ENCODE measurements at places on chromosomes 13 and 19. TPM values are rescaled to one million over a fixed set of nuclear protein-coding genes. Genes with fewer than 3 reads are reported as not detected.

DNA sequence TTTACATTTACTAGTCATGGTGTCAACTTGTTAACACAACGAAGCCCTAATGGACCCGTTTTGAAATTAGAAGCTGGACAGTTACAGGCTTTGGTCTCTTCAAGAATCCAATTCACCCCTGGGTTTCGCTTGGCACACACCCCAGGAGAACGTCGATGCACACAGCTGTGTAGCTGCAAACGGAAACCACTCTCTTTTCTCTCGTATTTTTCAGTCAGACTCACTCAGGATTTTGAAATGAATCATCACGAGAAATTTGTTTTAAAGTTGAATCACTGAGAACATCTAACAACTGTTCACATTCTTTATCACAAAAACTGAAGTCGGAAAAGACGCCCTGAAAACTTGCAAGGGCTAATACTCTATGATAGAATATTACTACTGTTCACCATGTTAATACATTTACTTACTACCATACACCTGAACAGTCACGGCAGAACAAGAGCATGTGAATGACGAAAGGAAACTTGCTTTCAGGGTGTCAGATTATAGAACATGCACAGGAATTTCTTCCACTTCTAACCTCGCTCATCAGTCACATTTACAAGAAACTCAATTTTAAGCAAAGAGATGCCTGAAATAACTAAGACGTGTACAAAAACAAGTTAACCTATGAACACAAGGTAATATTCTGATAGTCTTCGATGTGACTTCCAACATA is 4.7 kb downstream of the PNMA8A start:
- peaks cover 3% of the 10 kb centered on the region for H3K4me1 ChIP-seq
- H3K27me3 ChIP-seq = no peaks in the 10 kb centered on the region
- H3K36me3 ChIP-seq = peaks cover 7% of the 10 kb centered on the region
- DNase-seq = no peak

DNA sequence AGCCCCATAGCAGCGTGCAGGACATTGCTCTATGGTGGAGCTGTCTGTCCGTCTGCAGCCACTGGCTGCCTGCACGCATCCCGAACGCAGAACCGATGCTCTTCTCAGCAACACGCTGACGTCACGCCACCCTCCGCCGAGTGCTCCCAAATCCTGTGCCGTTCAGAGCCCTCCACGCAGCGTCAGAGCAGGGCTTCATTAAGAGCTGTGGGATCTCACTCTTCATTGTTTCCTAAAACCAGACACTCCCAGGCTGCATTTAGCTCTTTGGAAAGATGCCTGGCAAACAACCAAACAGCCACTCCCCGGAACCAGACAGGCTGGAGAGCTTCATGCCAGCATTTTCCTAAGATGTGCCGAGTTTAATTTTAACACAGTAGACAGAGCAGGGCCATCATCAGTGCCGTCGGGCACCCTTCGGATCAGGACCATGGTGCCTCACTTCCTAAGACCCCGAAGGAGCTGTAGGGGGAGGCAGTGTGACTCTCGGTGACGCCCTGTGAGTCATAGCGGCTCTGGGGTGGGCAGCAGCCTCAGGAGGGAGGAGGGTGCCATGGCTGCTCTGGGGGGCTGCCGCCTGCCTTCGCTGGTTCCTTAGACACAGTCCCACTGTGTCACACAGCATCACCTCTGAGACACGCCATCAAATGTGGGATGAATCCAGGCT is 131.5 kb upstream of the MCF2L start:
- DNase-seq = no peak
- peaks cover 2% of the 10 kb centered on the region for H3K36me3 ChIP-seq
- no peak overlapping the region for H3K27ac ChIP-seq
- H3K27me3 ChIP-seq = no peaks in the 10 kb centered on the region

GRCh38 chr13:83248751-83249150 is 633.5 kb downstream of the SLITRK1 start:
- no peaks in the 10 kb centered on the region for H3K4me1 ChIP-seq
- H3K27me3 ChIP-seq = no peaks in the 10 kb centered on the region
- no peaks in the 10 kb centered on the region for H3K36me3 ChIP-seq
- no peak overlapping the region for H3K27ac ChIP-seq
- H3K4me3 ChIP-seq = no peak overlapping the region

DNA sequence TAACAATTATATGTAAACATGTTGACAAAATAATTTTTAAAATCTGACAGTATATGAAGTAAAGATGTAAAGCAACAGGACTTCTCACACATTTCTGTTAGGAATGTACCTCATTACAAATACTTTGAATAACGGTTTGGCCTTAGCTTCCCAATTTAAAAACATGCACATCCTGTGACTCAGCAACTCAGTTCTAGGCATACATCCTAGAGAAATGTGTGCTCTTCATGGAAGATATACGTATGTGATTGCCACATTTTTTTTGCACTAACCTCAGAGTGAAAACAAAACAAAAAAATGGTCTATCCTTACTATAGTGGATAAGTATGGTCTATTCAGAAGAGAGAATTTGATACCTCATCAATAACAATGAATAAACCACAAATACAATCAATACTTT is 314.6 kb downstream of the LIG4 start:
- no peaks in the 10 kb centered on the region for H3K27me3 ChIP-seq
- DNase-seq = no peak
- H3K36me3 ChIP-seq = no peaks in the 10 kb centered on the region

- DNase-seq = no peak
- no peaks in the 10 kb centered on the region for H3K4me1 ChIP-seq
- no peak overlapping the region for H3K4me3 ChIP-seq
- H3K36me3 ChIP-seq = no peaks in the 10 kb centered on the region
- H3K27ac ChIP-seq = no peak overlapping the region
These were observed 205.7 kb downstream of the MYO16 start for GRCh38 chr13:108835083-108835482.

DNA sequence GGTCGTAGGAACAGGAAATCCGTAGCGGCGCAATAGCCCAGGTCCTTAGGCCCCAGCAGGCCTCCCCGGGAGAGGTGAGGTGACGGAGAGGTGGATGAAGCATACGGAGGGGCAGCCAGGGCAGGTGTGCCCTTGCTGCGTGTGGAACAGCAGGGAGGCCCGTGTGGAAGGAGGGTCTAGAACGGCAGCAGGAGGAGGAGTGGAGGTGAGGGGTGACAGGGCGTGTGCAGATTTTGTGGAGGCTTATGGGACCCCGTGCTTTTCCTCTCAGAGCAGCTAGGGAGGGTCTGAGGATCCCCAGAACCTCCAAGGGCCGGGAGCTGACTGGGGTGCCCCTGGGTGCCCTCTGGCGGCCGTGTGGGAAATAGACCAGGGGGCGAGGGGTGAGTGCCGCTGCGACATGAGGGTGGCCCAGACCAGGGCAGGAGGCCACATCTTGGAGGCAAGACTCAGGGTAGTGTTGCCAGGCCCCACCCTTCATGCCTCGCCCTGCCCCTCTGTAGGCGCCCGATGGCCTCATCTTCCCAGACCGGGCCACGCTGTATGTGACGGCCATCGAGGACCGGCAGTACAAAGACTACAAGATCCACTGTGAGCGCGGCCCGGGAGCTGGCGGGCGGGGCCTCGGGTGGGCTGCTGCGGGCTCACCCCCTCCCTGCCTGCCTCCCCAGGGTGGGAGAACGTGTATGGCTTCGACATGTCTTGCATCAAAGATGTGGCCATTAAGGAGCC is 5.0 kb upstream of the ADM5 start:
- DNase-seq = no peak
- no peaks in the 10 kb centered on the region for H3K36me3 ChIP-seq
- peaks cover 24% of the 10 kb centered on the region for H3K4me1 ChIP-seq
- H3K4me3 ChIP-seq = no peak overlapping the region

DNA sequence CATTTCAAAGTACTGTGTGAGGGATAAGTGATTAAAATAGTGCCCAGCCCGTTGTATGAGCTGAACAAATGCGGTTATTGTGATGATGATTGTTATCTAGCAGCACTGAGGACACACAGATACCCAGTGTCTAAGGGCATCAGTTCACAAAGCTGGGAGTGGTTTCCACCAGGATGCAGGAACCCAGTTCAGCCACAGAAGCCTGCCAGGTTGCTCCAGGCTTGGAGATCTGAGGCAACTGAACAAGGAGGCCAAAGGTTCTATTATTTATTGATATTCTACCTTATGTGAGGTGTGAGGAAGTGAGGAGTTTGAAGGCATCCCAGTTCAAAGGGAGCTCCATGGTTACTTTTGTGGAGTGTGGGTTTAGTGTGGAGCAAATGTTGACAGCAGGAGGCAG is 13.2 kb downstream of the DIAPH3 start:
- no peak overlapping the region for H3K27ac ChIP-seq
- no peak overlapping the region for H3K4me3 ChIP-seq
- H3K36me3 ChIP-seq = no peaks in the 10 kb centered on the region
- no peak for DNase-seq
- H3K27me3 ChIP-seq = no peaks in the 10 kb centered on the region

GRCh38 chr19:56912401-56913112 is 72.0 kb upstream of the PEG3 start:
- H3K36me3 ChIP-seq = no peaks in the 10 kb centered on the region
- DNase-seq = no peak
- no peaks in the 10 kb centered on the region for H3K4me1 ChIP-seq
- no peak overlapping the region for H3K27ac ChIP-seq

DNA sequence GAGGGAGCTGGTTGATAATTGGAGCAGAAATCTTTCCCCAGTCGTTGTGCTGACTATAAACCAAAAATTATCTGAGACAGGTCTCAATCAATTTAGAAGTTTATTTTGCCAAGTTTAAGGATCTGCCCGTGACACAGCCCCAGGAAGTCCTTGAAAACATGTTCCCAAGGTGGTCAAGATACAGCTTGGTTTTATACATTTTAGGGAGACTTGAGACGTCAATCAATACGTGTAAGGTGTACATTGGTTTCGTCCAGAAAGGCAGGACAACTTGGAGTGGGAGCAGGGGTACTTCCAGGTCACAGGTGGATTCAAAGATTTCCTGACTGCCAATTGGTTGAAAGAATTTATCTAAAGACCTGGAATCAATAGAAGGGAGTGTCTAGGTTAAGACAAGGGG is 17.6 kb downstream of the CFAP97D2 start:
- H3K27me3 ChIP-seq = peaks cover 13% of the 10 kb centered on the region
- H3K4me3 ChIP-seq = no peak overlapping the region
- H3K36me3 ChIP-seq = no peaks in the 10 kb centered on the region
- DNase-seq = no peak
- no peak overlapping the region for H3K27ac ChIP-seq
- H3K4me1 ChIP-seq = no peaks in the 10 kb centered on the region

DNA sequence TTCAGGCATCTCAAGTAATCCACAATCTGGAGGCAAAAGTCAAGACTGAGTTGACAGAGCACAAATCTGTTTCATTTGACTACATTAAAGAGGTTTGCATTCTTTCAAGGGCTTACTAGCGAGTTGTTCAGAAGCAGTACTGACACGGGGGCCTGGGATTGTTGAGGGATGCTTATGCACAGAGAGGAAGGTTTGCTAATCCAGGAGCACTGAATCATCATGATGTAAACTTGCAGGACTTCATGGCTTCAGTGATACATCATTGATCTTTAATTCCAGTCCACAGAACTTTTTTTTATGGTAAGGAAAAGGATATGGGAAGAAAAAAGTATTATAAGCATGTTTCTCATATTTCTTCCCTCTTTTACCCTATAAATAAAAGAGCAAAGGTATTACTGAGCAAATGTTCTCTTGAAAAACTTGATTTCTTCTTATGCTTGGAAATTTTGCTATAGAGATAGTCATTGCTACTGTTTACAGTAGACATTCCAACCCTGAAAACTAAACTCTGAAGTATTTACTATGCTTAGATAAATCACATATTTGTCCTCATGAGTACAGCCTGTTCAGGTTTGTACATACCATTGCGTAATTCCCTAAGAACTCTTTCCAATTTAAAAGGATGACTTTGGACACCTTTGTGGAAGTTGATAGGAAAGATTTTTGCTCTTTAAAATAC is 65.8 kb upstream of the KPNA3 start:
- no peak for DNase-seq
- no peaks in the 10 kb centered on the region for H3K4me1 ChIP-seq
- no peaks in the 10 kb centered on the region for H3K27me3 ChIP-seq
- H3K4me3 ChIP-seq = no peak overlapping the region
- no peaks in the 10 kb centered on the region for H3K36me3 ChIP-seq

DNA sequence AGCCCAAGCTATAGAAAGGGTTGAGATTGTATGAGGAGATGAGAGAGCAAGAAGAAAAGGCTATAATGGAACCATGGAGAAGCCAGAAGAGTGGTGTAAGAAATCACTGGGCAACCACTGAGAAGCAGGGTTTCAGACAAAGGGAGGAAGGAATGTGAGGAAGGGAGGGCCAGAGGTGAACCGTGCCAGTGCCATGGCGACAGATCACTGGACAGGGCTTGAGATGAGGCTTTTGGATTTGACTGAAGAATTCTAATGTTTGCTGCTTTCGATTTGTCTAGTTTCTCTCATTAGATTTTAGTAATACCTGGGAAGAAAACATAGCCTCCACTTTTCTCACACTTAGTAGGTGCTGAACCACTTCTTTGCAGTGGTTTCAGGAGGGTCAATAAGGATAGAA is 6.3 kb upstream of the GPR183 start:
- H3K36me3 ChIP-seq = no peaks in the 10 kb centered on the region
- no peak overlapping the region for H3K4me3 ChIP-seq
- H3K4me1 ChIP-seq = peaks cover 10% of the 10 kb centered on the region
- peak overlapping the region; percentile 76 for H3K27ac ChIP-seq
- DNase-seq = no peak

DNA sequence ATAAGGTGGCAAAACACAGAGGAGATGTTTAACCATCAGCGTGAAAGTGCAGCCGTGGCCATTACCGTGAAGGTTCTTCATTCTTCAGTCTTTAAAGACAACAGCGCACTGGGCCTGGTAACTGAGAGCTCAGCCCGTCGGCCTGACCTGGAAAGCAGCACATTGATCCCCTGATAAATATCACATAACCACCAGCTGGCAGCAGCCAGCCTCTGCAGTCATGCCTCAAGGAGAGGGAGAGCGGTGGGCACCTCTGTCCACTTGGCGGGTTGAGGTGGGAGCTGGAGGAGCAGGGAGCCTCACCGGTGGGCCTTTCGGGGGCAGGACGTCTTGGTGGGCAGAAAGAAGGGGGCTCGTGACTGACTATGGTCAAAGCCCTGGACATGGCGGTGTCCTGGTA is 58.1 kb downstream of the MCF2L start:
- H3K27ac ChIP-seq = no peak overlapping the region
- no peaks in the 10 kb centered on the region for H3K4me1 ChIP-seq
- DNase-seq = no peak
- no peak overlapping the region for H3K4me3 ChIP-seq
- H3K27me3 ChIP-seq = no peaks in the 10 kb centered on the region
- no peaks in the 10 kb centered on the region for H3K36me3 ChIP-seq

- no peak overlapping the region for H3K27ac ChIP-seq
- H3K36me3 ChIP-seq = no peaks in the 10 kb centered on the region
- no peak for DNase-seq
- H3K27me3 ChIP-seq = no peaks in the 10 kb centered on the region
These were observed 156.2 kb downstream of the COG6 start for GRCh38 chr13:39811696-39812095.

- H3K27me3 ChIP-seq = no peaks in the 10 kb centered on the region
- H3K4me1 ChIP-seq = no peaks in the 10 kb centered on the region
- DNase-seq = no peak
- no peak overlapping the region for H3K27ac ChIP-seq
- H3K36me3 ChIP-seq = no peaks in the 10 kb centered on the region
These were observed 92.2 kb downstream of the STOML3 start for GRCh38 chr13:38898481-38898880.

- no peak for DNase-seq
- H3K36me3 ChIP-seq = no peaks in the 10 kb centered on the region
- no peak overlapping the region for H3K27ac ChIP-seq
These were observed 124.4 kb downstream of the SIPA1L3 start for GRCh38 chr19:38031423-38031770.

Gene METTL21C
- total RNA-seq = not detected

Gene PABPC3
- total RNA-seq = not detected

Gene CTXN1
- total RNA-seq = 0.66 TPM

Gene GPR12
- total RNA-seq = not detected

Gene CBLC
- total RNA-seq = not detected

Gene SIAH3
- total RNA-seq = not detected
